ENCODE measurements at places on chromosomes 7 and 10. TPM values are rescaled to one million over a fixed set of nuclear protein-coding genes. Genes with fewer than 3 reads are reported as not detected.

GRCh38 chr10:1978584-1978983 is 241.3 kb upstream of the ADARB2 start:
- peak; percentile 91 for DNase-seq
- H3K27ac ChIP-seq: peak overlapping the region; percentile 80
- H3K27me3 ChIP-seq: no peaks in the 10 kb centered on the region

DNA sequence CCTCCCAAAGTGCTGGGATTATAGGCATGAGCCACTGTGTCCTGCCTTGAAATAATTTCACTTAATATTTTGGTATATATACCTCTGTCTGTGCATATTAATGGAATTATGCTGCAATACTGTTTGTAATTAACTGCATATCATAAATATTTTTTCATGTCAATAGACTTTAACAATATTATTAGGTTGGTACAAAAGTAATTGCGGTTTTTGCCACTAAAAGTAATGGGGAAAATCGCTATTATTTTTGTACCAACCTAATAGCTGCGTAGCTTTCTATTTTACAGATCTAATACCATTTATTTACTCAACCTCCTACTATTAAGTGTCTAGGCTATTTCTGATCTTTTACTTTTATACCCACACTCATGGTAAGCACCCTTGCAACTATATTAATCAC is 3.9 kb upstream of the PDE6C start:
- DNase-seq: no peak
- no peak overlapping the region for H3K27ac ChIP-seq
- no peaks in the 10 kb centered on the region for H3K27me3 ChIP-seq
- no peak overlapping the region for H3K4me3 ChIP-seq
- no peaks in the 10 kb centered on the region for H3K4me1 ChIP-seq
- H3K36me3 ChIP-seq: no peaks in the 10 kb centered on the region

DNA sequence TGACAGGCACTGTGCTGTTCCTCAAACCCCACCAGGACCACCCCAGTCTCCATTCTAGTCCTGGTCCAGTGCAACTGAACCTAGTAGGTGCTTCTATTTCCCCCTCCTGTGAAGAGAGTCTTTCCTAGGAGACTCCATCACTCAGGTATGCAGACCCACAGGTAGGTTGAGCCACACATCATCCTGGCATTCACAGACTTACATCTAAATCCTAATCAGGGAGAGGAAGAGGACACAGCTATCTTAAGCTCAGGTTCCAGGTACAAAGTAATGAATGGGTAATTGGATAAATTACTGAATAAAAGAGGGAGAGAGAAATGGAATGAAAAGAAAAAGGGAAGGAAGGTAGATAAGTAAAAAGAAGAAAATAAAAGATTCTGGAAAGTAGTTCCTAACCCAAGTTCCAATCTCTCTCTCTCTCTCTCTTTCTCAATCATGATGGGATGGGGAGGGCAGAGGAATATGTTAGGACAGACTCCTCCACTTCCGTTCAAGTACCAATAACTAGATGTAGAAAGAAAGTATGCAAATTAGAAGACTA is 139.8 kb upstream of the NAMPT start:
- H3K27me3 ChIP-seq: no peaks in the 10 kb centered on the region
- DNase-seq: peak; percentile 26
- peak overlapping the region; percentile 91 for H3K27ac ChIP-seq
- peaks cover 60% of the 10 kb centered on the region for H3K4me1 ChIP-seq
- H3K36me3 ChIP-seq: no peaks in the 10 kb centered on the region
- peak overlapping the region; percentile 68 for H3K4me3 ChIP-seq

- no peaks in the 10 kb centered on the region for H3K27me3 ChIP-seq
- peak overlapping the region; percentile 36 for H3K27ac ChIP-seq
- peak; percentile 78 for DNase-seq
- H3K4me1 ChIP-seq: peaks cover 47% of the 10 kb centered on the region
Measured at GRCh38 chr10:116774728-116775151, 32.4 kb upstream of the HSPA12A start.

GRCh38 chr7:2812114-2812487 is 32.0 kb downstream of the GNA12 start:
- peaks cover 21% of the 10 kb centered on the region for H3K36me3 ChIP-seq
- peak; percentile 46 for DNase-seq
- no peaks in the 10 kb centered on the region for H3K27me3 ChIP-seq
- peaks cover 36% of the 10 kb centered on the region for H3K4me1 ChIP-seq
- no peak overlapping the region for H3K4me3 ChIP-seq

DNA sequence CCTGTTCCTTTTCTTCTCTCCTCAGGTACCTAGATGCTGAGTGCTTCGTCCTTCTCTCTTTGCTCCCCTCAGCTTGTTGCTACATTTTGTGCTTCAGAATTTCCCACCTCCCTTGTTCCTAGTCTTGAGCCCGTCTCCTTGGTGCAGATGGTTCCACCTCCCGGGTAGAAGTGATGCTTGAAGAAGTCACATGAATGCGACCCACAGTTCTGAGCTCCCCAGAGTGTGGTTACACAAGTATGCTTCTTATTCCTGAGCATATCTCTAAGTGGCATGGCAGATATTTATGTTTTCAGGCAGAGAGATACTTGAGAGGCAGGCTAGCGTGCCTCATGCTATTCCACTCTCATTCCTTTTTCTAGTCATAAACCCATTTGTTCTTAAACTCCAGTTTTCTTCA is 34.0 kb downstream of the INPP5F start:
- no peaks in the 10 kb centered on the region for H3K27me3 ChIP-seq
- H3K4me3 ChIP-seq: no peak overlapping the region
- H3K36me3 ChIP-seq: no peaks in the 10 kb centered on the region
- no peak for DNase-seq
- H3K27ac ChIP-seq: peak overlapping the region; percentile 21

DNA sequence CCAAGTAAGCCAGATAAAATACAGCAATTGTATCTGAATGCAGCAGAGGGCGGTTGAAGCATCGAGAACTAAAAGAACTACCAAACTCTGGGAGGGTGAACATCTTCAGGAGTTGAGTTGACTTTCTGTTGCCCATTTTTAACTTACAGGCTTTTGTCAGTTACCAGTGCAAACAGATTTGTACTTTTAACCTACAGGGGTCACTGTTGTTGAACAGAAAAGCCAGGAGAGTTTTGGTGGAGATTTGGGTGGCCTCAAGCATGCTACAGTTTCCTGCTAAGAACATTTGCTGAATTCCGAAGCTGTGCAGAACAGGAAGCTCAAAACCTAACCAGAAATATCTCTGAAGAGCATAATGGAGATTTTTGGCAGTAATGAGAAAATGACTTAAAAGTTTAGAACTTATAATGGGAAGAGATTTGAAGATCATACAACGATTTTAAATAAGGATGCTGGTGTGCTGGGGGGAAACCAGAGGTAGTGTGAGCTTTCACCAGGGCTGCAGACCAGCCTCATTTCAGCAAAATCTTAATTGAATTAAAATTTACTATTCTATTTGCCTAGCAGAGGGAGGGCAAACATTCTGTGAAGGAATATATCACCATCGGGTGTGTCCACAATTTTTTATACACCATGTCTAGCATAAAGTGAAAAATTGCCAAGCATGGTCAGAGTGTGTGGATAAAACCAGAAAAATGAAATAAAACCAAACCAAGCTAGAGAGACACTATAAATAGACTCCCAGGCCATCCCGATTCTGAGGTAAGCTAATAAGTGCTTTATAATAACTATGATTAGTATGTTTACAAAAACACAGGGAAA is 208.6 kb upstream of the CCDC6 start:
- no peaks in the 10 kb centered on the region for H3K27me3 ChIP-seq
- peak; percentile 70 for DNase-seq
- H3K36me3 ChIP-seq: peaks cover 7% of the 10 kb centered on the region
- no peaks in the 10 kb centered on the region for H3K4me1 ChIP-seq
- no peak overlapping the region for H3K27ac ChIP-seq

DNA sequence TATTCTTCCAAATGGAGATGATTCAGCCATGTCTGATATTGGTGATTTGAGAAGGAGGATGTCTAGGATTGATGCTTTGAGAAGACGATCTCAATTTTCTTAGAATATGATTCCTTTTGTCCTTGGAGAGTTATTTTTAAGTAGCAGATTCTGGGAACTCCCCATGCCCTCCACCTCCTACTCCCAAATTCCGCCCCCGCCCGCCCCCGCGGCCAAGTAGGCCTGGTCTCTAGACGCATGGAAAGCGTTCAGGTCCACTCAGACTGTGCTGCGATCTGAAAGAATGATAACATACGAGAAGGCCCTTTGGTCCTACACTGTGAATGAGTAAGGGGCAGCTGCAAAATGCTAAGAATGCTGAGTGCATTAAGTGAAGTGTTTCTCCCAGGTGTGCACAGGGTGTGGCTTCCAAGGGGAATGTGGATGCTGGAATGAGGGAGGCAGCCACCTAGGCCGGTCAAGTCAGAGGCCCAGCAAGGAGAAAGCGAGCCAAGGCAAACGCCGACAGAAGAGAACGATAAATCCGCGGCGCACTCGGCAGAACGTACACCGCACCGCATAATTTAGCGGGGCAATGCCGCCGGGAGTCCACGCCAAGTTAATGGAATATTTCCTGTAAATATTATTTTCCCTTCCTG is 142.3 kb downstream of the PRPF18 start:
- H3K27me3 ChIP-seq: no peaks in the 10 kb centered on the region
- H3K27ac ChIP-seq: no peak overlapping the region
- DNase-seq: no peak
- H3K4me1 ChIP-seq: no peaks in the 10 kb centered on the region
- H3K36me3 ChIP-seq: no peaks in the 10 kb centered on the region
- no peak overlapping the region for H3K4me3 ChIP-seq

- no peaks in the 10 kb centered on the region for H3K27me3 ChIP-seq
- H3K4me1 ChIP-seq: peaks cover 11% of the 10 kb centered on the region
- no peak overlapping the region for H3K4me3 ChIP-seq
- no peak overlapping the region for H3K27ac ChIP-seq
Measured at GRCh38 chr7:121885166-121885920, 12.4 kb downstream of the PTPRZ1 start.

DNA sequence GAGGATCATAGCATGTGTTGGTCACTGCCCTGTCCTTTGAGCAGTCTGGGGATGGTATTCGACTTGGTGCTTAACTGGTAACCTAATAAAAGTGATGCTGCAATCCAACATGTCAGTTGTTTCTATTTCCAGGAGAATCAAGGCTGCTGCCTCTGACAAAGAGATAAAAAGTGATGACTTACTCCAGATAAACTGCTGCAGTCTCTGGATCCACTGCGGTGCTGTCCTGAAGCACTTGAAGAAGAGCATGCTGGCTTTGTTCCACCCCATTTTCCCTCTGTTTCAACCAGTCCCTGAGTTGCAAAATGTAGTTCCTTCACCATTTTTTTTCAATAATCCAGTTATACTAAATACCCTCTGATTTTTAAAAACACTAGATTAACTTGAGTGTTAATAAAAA is 403.5 kb upstream of the ANKRD30A start:
- H3K27me3 ChIP-seq: no peaks in the 10 kb centered on the region
- no peak overlapping the region for H3K4me3 ChIP-seq
- DNase-seq: no peak

DNA sequence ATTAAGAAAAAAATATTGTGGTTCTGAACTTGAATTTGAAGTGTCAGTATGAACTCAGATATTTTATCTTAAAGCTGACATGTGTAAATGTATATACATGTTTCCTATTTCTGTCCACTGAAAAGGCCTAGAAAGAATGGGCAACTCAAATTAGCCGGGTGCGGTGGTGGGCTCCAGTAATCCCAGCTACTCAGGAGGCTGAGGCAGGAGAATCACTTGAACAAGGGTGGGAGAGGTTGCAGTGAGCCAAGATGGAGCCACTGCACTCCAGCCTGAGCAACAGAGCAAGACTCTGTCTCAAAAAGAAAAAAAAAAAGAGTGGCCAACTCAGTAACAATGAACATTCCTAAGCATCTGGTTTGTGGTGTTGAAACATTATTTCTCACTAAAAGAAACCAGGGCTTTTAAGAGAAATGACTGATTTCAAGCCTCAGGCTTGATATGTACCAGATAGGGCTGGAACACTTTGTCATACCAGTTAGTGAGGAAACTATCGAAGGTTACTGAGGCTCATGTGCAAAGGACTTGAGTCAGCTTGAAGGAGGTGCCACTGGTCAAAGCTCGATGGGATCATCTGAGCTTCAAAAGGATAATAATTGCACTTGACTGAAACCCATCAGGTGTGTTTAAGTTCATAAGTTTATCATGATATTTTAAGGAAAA is 40.5 kb downstream of the AOAH start:
- DNase-seq: peak; percentile 65
- H3K4me1 ChIP-seq: peaks cover 40% of the 10 kb centered on the region
- H3K4me3 ChIP-seq: no peak overlapping the region
- H3K36me3 ChIP-seq: peaks cover 6% of the 10 kb centered on the region
- H3K27me3 ChIP-seq: no peaks in the 10 kb centered on the region

DNA sequence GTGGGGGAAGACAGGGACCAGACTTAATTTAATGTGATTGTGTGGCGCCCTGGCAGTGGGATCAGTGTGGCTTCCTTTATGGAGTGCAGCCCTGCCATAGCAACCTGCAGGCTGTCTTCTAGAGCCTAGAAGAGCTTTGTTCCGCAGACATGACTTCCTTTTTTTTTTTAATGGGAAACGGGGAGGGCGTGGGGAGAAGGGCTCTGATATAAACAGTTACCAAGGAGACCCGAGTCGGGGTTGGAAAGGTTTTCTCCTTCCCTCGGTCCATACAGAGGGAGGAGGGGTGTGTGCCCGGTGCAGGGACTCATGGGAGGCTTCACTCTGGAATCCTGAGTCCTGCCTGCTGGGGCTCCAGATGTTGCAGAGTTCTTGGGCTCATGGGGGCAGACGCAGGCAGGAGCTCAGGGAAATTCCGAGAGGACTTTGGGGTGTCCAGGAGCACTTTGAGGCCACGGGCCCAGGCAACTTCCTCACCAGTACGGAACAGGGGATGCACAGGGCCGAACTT is 26.9 kb downstream of the TMEM120A start:
- H3K4me3 ChIP-seq: no peak overlapping the region
- no peaks in the 10 kb centered on the region for H3K27me3 ChIP-seq
- DNase-seq: no peak
- no peaks in the 10 kb centered on the region for H3K4me1 ChIP-seq

- no peaks in the 10 kb centered on the region for H3K4me1 ChIP-seq
- no peak overlapping the region for H3K27ac ChIP-seq
- no peak for DNase-seq
- no peak overlapping the region for H3K4me3 ChIP-seq
Measured at GRCh38 chr7:50121286-50121685, 28.2 kb upstream of the ZPBP start.

DNA sequence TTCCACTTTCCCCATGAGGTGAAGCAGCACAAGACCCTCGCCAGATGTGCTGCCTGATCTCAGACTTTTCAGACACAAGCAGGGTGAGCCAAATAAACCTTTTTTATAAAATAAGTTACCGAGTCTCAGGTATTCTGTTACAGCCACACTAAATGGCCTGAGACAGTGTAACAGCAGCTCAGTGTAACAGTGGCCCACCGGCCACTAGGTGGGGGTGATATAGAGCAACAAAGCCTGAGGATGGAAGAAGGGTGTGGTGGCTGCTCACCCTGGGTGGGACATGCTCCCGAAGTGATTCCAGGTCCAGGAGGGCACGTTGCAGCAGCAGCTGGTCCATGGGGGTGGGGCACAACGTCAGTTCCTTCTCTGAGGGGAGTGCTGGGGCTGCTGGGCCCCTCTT is 44.6 kb downstream of the BMS1 start:
- H3K4me3 ChIP-seq: no peak overlapping the region
- H3K4me1 ChIP-seq: peaks cover 13% of the 10 kb centered on the region
- no peaks in the 10 kb centered on the region for H3K27me3 ChIP-seq

- H3K36me3 ChIP-seq: no peaks in the 10 kb centered on the region
- H3K27me3 ChIP-seq: peaks cover 15% of the 10 kb centered on the region
- peak; percentile 28 for DNase-seq
- H3K27ac ChIP-seq: no peak overlapping the region
- no peak overlapping the region for H3K4me3 ChIP-seq
Measured at GRCh38 chr7:37987732-37988131, 67.3 kb downstream of the EPDR1 start.

The CYP2C19 gene
- total RNA-seq: not detected

The MYO1G gene
- total RNA-seq: 0.15 TPM

The ICA1 gene
- total RNA-seq: 26.3 TPM

The TYSND1 gene
- 14.6 TPM for total RNA-seq

The PAX4 gene
- not detected for total RNA-seq

The ITPRID1 gene
- not detected for total RNA-seq

The ZNF503 gene
- total RNA-seq: 8.1 TPM

The ADAM12 gene
- total RNA-seq: 3.1 TPM

The MLXIPL gene
- total RNA-seq: 1.5 TPM

The BMPR1A gene
- total RNA-seq: 27.3 TPM
